ENCODE measurements at places on chromosomes 5 and 9. TPM values are rescaled to one million over a fixed set of nuclear protein-coding genes. Genes with fewer than 3 reads are reported as not detected.

Gene SLC1A1
- 2.9 TPM for total RNA-seq

Gene CAMK2A
- total RNA-seq: 4.9 TPM

Gene CATSPER3
- total RNA-seq: 0.39 TPM

Gene MAP1B
- 558 TPM for total RNA-seq

Gene PTPRD
- 5.5 TPM for total RNA-seq

Gene TRPM3
- 1.5 TPM for total RNA-seq

Gene SNCB
- 0.67 TPM for total RNA-seq

Gene ITK
- total RNA-seq: 0.33 TPM
